Breast epithelium (tissue), 4 donors: ENCODE measurements at places on chromosomes 12 and 14.
A peak's percentile ranks its signal among the peaks of the same experiment; 100 is the strongest.

DNA sequence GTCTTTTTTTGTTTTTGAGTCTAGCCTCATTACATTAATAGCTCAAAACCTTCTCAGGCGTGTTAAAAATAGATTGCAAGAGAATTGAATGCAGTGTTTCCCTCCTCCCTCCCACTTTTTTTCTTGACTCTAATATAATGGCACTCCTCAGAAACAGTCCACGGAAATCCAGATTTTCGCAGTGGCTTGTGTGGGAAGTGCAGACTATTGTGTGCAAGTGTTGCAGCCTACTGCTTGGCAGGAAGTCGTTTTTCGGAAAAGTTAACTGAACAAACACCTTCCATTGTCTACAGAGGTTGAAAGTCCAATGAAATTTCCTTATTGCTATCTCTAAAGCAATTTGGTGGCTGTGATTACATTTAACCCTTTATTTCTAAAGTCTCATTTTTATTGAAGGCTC is 147.9 kb upstream of the E2F7 start:
- no peak for DNase-seq

- DNase-seq: peak; percentile 58
Measured at GRCh38 chr14:68306934-68307789, 485.7 kb downstream of the ZFP36L1 start.

- DNase-seq: no peak
Measured at GRCh38 chr12:89227774-89228173, 124.5 kb downstream of the DUSP6 start.

GRCh38 chr14:50303744-50304471 is 8.1 kb downstream of the L2HGDH start:
- no peak for DNase-seq
